ENCODE measurements at places on chromosomes 6 and 20.

GRCh38 chr6:90263633-90264032 is 33.0 kb downstream of the BACH2 start:
- no peak for DNase-seq

GRCh38 chr6:159233365-159234101 is 64.3 kb downstream of the FNDC1 start:
- no peak for DNase-seq

GRCh38 chr6:163384510-163384909 is 30.0 kb upstream of the QKI start:
- no peak for DNase-seq

GRCh38 chr20:60785785-60786184 is 466.3 kb upstream of the CDH4 start:
- DNase-seq: no peak

DNA sequence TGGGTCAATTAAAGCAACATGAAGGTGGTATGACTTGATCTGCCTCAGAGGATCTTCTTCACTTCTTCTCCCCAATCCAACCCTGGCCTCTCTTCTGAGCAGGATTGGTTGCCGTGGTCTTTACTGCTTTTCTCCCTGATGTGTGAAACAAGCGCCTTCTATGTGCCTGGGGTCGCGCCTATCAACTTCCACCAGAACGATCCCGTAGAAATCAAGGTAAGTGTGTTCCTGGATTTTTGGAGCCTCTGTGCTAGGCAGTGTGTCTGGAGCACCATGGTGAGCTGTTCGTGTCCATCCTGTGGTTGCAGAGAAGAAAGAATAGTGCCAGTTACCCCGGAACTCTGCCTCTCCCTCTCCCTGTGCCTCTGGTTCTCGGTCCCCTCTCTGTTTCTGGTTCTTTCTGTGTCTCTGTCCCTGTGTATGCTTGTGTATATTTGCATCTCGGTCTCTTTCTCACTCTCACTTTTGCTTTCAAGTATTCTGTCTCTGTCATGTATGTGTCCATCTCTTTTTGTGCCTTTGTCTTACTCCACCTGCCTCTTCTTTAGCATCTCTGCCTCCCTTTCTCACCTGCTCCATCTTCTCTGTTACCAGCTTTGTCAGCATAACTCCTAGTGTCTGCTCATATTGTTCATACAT is 23.5 kb downstream of the TM9SF4 start:
- no peak for DNase-seq

GRCh38 chr6:66961191-66961590 is 1254.2 kb upstream of the EYS start:
- no peak for DNase-seq

- DNase-seq: no peak
Observed at GRCh38 chr20:39089029-39089428, 126.9 kb downstream of the DHX35 start.

DNA sequence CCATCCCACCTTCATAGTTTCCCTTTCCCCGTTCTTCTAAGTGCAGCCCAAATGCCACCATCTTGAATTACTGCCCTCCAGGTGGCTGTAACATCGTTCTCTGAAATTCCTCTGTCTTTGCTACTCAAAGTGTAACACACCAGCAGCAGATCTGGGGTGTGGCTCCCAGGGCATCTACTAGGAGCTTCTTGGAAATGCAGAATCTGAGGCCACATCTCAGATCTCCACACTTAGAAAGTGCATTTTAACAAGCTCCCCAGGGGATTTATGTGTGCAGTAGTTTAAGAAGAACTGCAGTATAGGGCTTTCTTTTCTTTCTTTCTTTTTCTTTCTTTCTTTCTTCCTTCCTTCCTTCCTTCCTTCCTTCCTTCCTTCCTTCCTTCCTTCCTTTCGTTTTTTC is 1.7 kb upstream of the MLIP start:
- DNase-seq: no peak

DNA sequence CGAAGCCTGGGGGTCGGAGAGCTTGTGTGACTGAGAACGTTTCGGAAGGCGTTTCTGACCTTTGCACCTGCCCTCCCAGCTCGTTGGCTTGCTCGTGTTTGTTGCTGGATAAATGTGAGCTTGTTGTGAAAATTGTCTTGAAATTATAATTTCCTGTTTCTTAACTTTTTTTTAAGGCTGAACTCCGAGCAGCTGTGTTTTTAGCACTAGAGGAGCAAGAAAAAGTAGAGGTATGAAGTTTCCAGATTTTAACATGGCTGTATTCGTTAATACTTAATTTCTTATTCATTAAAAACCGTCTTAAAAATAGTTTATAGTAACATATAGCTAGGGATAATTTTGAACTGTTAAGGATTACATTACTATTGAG is 672 bp downstream of the CEP43 start:
- DNase-seq: no peak

GRCh38 chr20:44407402-44408184 is 52.1 kb downstream of the HNF4A start:
- peak; percentile 43 for DNase-seq

DNA sequence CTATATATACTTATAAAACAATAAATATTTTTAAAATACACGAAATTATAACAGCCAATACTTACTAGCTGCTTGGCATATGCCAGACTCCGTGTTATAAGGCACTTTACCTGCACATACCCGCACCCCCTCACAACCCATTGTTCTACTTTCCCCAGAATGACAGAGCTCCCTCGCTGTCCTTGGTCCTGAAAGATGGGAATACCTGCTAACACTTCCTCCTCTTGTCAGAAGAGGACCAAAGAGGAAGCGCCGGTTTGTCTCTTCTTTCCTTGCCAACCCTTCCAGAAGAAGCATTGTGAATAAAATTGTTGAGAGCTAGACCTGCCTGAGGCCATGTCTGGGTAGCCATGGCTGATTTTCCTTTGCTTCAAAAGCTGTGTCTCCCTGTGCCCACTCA is 149.3 kb downstream of the PTPRT start:
- no peak for DNase-seq

GRCh38 chr6:167571550-167571949 is 246.7 kb downstream of the TTLL2 start:
- DNase-seq: no peak

GRCh38 chr20:50578778-50579165 is 68.6 kb downstream of the PTPN1 start:
- DNase-seq: no peak

GRCh38 chr6:155253337-155253736 is 10.5 kb upstream of the CLDN20 start:
- no peak for DNase-seq

GRCh38 chr6:5517796-5518195 is 256.5 kb downstream of the FARS2 start:
- DNase-seq: no peak

DNA sequence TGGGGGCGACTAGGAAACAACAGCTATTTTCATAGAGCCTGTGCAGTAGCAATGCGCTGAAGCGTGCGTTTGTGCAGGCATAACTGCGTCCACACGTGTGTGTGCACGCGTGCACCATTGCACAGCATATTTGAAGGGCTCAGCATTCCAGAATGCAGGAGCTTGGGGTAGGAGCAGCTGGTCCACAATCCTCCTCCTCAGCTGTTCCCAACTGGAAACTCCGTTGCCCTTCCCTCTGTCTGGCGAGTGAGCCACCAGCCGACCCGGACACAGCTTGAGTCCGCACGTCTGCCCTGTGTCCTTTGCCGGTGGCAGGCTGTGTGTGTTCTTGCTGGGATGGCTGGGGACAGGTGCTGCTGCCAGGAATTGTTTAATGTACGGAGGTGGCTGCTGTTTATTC is 110.2 kb downstream of the SASH1 start:
- DNase-seq: no peak

GRCh38 chr6:15615802-15616201 is 47.0 kb downstream of the DTNBP1 start:
- DNase-seq: no peak

- no peak for DNase-seq
Observed at GRCh38 chr20:25422032-25422431, 14.6 kb downstream of the GINS1 start.

GRCh38 chr6:67680297-67680932 is 954.7 kb upstream of the ADGRB3 start:
- DNase-seq: no peak

- DNase-seq: no peak
Observed at GRCh38 chr6:20021795-20022194, 184.6 kb downstream of the ID4 start.

GRCh38 chr6:33289784-33290315 is 449 bp downstream of the PFDN6 start:
- no peak for DNase-seq

GRCh38 chr6:74742793-74743508 is 462.9 kb downstream of the COL12A1 start:
- DNase-seq: no peak

DNA sequence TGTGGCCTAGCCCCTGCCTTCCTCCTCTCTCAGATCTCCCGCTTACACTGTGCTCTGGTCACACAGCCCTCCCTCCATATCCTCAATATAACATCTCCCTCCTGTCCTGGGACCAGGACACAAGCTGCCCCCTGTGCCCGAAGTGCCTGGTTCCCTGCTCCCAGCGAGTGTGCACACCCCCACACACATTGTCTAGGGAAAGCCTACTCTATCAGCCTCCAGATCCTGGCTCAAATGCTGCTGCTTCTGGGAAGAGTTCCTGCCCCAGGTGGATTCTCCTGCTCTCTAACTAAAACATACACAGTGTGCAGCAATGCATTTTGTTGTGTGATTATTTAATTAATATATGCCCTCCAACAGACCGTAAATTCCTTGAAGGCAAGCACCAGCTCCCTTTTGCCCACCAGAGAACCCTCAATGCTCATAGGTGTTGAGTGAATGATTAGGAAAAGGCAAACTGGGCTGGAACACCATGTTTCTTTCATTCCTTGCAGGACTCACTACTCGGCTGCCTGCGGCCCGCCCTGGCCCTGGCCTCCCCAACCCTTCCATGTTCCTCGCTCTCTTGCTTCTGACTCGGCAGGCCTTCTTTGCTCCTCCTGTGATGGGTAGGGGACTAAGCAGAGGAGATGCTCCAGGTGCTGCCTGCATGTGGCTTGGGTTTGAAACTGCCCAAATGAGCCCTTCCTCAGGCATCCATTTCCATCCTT is 194.6 kb downstream of the ZDHHC14 start:
- DNase-seq: no peak

GRCh38 chr6:36247693-36248092 is 22.2 kb upstream of the PNPLA1 start:
- DNase-seq: no peak

GRCh38 chr6:105536961-105537360 is 134.1 kb upstream of the PREP start:
- DNase-seq: no peak

DNA sequence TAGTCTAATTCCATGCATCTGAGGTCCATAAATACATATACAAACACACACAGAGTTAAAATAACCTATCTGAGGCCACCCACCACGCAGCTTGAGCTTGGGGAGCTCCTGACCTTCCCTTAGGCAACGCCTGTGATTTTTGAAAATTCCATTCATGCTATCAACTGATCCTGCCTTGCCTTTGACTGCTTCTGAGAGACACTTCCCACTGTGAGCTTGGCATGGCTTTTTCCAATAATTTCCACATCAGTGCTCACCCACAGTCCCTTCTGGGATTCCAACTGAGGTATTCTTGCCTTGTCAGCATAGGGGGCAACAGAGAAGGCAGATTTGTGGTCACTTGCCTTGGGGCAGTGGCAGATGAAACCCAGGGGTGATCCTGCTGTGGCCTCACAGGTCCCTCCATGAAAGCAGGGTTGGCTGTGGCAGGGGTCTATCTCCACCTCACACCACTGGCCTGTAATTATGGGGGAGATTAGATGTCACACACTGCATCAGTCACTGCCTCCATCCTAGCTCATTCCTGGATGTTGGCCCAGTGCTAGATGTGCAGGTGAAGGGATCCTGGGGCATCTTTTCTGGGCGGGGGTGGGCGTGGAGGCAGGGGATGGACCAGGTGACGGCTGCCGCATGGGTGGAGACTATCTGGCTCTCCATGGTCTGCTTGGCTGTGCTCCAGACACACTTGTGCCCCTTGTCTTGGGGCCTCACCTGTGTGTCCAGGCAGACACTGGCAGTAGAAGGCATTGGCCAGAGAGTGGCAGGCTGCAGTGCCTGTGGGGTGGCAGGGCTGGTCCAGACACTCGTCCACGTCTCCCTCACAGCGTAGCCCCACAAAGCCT is 11.2 kb upstream of the GPSM3 start:
- DNase-seq: no peak

DNA sequence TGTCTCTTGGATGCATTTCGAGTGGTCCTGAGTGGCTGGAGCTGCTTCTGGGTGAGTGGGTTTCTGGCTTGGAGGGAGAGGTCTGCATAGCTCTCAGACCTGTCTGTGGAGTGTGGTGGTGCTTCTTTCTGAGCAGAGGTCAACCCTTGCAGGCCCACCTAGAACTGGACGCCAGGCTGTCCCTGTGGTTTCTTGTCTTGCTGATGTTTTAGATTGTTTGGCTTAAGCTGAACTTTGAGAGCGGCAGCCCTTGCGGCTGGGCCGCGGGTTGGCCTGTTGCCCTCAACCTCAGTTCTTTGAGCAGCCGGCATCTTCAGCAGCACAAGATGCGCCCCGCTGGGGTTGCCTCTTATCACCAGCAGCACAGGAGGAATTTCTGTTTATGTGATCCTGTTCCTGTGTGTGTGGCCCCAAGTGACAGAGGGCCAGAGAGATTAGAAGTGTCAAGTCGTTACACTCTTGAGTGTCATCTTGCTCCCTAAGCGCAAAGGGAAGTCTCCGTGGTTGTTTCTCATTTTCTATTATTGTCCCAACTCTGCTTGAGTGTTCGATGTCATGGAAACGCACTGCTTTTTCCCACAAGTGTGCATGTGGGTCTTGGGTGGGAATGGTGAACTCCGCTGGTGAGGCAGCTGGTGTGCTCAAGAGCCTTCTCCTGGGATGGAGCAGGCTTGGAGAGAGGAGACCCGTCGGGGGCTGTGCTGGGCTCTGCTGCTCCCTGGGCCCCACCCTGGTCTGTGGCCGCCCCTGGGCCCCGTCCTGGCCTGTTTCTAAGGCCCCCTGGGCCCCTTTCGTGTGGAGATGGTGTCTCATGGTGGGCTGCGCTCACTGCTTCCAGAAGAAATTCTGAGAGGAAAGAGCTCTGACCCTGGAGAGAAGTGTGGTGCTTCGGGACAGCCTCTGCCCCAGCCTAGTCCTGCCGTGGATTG is 20.1 kb upstream of the SLC22A1 start:
- DNase-seq: peak; percentile 95

DNA sequence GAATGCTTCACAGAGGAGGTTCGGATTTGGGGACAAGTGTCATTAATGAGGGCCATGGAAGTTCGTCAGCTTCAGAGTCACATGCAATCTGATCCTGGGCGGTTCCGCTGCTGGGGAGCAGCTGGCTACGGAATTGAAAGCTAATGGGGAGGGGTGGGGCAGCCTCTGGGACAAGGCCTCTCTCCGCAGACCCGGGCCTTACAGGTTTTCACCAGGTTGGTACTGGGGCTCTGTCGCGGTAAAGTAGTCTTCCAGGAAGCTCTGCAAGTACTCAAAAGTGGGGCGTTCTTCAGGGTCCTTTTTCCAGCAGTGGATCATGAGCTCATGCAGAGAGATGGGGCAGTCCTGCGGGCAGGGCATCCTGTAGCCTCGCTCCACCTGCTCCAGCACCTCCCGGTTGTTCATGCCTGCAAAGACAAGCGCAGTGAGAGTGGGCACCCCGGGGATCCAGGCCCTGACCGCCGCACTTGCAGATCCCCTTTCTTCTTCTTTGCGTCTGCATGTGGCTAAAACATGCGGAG is 55.9 kb upstream of the TRAF3IP2 start:
- no peak for DNase-seq

GRCh38 chr6:80938131-80938530 is 814.4 kb downstream of the TENT5A start:
- DNase-seq: no peak

Measured in hematopoietic multipotent progenitor cell treated with erythropoietin and hydrocortisone succinate and interleukin-3 and kit ligand, for 15 days (in vitro differentiated cells).